HS-5 (cell line): ENCODE measurements at places on chromosomes 4 and X.

- DNase-seq: no peak
Measured at GRCh38 chr4:114277690-114278089, 298.2 kb upstream of the ARSJ start.

DNA sequence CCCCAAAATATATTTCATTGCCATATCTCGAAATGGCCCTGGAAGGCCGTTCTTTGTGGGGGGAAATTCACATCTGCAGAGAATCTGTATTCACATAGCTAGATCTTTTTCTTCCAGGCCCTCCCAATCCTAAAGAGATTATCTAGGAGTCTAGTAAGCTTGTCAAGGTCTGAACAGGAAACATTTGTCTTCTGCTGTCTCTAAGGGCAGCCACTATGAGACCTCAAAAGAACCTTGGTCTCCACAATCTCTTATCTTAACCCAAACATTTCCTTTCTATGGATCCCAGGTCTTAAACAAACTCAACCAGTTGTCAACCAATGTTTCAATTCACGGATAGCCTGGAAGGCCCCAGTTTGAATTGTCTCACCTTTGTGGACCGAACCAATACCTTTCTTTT, 45.0 kb downstream of the CRLF2 start:
- DNase-seq: no peak

- DNase-seq: no peak
Measured at GRCh38 chr4:142324572-142324971, 521.5 kb downstream of the INPP4B start.

- no peak for DNase-seq
Measured at GRCh38 chr4:187258651-187259401, 535.2 kb upstream of the FAT1 start.

- peak; percentile 46 for DNase-seq
Measured at GRCh38 chrX:152926279-152926678, 28.4 kb downstream of the ZNF185 start.

GRCh38 chrX:44093431-44093830, 120.2 kb upstream of the NDP start:
- DNase-seq: no peak

GRCh38 chr4:43132010-43132582, 239.6 kb downstream of the GRXCR1 start:
- peak; percentile 31 for DNase-seq

DNA sequence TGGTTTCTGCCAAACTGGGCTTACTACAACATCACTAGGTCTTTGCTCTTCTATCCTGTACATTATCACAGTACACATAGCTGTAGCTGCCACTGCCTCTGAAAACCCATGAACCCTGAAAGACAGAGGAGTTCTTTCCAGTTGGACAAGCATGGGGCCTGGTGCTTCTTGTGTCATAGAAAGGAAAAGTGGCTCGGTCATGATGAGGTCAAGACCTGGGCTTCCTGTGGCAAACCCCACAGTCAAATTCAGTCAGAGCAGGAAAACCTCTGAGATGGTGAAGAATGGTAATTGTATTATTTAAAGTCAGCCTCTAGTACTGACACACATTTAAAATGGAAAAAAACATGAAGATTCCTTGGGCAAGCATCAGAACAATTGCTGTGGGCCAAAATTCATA, 133.3 kb upstream of the PRPS2 start:
- no peak for DNase-seq

DNA sequence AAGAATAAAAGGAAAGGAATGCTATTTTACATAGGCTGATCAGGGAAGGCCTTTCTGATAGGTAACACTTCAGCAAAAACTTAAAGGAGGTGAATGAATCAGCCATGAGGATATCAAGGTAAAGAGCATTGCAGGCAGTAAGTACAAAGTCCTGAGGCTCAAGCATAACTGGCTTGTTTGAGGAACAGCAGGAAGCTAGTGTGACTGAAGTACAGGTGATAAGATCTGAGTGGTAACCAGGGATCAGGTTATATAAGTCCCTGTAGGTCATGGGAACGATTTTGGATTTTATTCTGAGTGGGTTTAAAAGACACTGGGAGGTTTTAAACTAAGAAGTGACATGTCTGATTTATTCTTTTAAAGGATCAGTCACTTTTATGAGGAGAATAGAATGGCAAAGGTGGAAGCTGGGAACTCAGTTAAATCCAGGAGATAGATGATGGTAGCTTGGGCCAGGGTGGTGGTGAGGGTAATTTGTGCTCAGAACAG, 47.1 kb upstream of the THOC2 start:
- DNase-seq: no peak

GRCh38 chr4:28388471-28388870, 1527.8 kb downstream of the STIM2 start:
- DNase-seq: no peak

DNA sequence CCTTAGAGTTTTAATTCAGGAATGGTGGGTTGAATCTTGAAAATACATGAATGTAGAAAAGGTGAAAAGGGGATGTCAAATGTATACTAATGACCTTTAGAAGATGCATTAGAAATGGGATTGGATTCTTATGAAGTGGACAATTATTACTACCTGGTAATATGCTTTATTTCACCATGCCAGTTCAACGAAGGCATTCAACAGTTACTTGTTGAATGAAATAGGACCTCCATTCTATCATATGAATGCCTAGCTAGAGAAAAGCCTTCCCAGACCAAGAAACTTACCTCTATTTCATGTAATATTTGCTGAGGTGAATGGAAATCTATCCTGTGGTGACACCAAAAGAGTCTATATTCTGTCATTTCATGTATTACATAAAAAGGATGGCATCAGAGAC, 34.6 kb upstream of the SFRP2 start:
- no peak for DNase-seq

DNA sequence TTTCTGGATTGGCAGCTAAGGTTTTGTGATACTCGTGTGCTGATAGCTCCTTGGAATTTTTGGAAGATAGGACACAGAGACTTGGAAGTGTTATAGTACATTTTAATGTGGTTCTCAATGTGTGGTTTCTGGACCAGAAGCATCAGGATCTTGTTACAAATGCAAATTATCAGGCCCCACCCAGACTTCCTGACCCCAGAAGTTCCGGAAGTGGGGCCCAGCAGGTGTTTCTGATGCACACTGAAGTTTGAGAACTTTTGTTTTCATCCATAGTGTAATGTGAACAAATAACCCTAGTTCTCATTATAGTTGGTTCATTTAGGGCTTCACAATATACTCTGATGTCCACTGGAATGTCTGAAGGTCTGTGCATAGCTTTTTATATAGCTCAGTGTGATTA, 49.6 kb downstream of the LAMP2 start:
- DNase-seq: no peak

DNA sequence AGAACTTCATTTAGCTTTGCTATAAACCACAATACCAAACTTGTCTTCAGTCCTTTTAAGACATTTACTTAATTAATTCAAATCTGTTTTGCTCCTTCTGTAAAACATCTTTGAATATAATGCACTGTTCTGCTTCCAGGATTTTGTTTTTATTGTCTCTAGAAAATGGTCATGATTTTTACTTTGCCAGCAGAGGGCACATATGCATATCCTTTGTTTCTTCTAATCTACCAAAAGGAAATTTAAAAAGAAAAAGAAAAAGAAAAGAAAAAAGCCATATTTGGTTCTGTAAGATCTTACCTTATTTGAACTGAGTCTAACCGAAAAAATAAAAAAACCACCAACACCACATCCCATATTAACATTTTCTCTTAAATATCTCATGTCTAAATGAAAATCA, 101.9 kb upstream of the CCSER1 start:
- DNase-seq: no peak

DNA sequence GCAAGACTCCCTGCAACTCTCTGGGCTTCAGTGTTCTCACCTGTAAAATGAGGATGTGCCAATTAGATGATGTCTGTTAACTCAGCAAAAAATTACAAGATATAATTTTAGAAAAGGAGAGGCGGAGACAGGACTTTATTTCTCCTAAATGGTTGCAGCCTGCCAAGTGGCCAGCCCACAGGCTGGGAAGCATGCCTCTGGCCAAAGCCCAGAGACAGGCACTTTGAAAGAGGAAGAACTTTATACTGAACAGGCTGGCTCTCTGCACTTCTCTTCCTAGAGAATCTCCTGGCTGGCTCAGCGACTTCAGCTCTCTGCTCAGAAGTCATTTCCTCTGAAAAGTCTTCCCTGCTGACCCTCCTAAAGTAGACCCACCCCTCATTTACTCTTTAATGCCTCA, 3.7 kb downstream of the PRDM5 start:
- no peak for DNase-seq

- no peak for DNase-seq
Measured at GRCh38 chrX:84339507-84340364, 151.7 kb upstream of the RPS6KA6 start.

- peak; percentile 25 for DNase-seq
Measured at GRCh38 chrX:101550362-101550750, at the start of gene ARMCX1. Gene ARMCX1 (plus strand): TSS chrX:101550547. CDS start chrX:101552931, 2,384 bp downstream.

DNA sequence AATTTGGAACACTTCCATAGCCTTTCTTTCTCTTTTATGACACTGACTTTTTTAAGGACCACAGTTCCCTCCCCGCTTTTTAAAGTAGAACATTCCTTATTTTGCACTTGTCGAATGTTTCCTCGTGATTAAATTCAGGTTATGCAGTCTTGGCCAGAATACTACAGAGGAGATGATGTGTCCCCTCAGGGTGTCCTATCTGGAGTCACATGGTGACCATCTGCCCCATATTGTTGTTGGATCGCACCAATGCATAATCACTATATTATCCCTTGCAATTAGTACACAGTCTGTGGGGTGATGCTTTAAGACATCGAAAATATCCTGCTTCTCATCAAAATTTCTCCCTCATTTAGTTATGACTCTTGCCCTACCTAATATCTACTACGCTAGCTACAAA, 27.4 kb downstream of the WDFY3 start:
- DNase-seq: no peak

- DNase-seq: no peak
Measured at GRCh38 chrX:133373386-133374079, 41.8 kb downstream of the GPC4 start.

- DNase-seq: no peak
Measured at GRCh38 chr4:168265327-168265726, 53.2 kb downstream of the DDX60 start.

GRCh38 chr4:2733844-2734574, 22.1 kb downstream of the TNIP2 start:
- DNase-seq: no peak

- DNase-seq: no peak
Measured at GRCh38 chr4:29066861-29067260, 1653.3 kb upstream of the PCDH7 start.

GRCh38 chr4:113641025-113641431, 120.5 kb downstream of the CAMK2D start:
- DNase-seq: no peak

GRCh38 chr4:140963883-140964282, 169.4 kb downstream of the RNF150 start:
- no peak for DNase-seq

DNA sequence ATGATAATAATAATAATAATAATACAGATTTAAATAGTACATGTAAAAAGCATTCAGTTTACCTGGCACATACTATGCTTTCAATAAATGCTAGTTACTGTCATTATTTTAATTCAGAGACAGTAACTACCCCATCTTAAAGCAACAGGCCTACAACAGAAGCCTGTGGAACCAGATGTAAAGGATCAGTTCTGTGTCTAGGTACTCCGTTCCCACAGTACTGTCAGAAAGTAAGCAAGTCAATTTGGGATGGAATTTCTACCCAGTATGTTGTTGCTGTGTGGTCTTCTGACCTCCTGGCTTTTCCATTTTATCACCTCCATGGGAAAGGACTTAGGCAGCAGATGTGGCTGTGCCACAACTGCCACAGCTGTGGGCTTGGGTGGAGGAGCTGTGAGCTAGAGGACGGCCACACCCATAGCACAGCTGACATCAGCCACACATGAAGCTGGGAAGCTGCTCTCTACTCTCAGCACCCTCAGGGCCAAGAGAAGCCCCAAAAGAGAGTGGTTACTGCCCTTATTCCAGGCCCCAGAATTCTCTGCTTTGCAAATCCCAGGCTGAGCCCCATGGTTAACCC, 102.8 kb downstream of the CBR4 start:
- no peak for DNase-seq

- no peak for DNase-seq
Measured at GRCh38 chr4:8120501-8120900, 38.1 kb downstream of the ABLIM2 start.

GRCh38 chr4:61493470-61493869, 293.3 kb downstream of the ADGRL3 start:
- no peak for DNase-seq

DNA sequence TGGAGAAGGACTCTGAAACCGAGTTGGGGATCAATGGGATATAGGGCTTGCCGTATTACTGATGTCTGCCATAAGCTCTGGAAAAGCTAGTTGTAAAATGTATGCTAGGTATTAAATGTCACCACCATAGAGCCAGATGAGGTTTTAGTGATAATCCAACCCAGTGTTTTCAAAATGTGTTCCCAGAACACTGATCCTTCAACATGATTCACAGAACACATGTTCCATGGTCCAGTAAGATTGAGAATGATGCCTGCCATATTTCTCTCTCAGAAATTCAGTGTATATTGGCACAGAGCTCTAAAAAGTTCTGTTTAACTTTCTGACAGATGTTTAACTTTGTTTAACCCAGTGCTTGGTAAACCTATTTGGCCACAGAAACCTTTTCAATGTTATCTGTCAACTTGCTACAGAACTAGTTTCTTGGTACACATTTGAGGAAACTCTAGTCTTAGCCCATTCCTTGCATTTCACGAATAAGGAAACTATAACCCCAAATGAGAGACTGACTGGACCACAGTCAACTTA, 160.2 kb downstream of the PALLD start:
- DNase-seq: no peak

GRCh38 chr4:35754047-35754446, 490.3 kb downstream of the ARAP2 start:
- DNase-seq: no peak

DNA sequence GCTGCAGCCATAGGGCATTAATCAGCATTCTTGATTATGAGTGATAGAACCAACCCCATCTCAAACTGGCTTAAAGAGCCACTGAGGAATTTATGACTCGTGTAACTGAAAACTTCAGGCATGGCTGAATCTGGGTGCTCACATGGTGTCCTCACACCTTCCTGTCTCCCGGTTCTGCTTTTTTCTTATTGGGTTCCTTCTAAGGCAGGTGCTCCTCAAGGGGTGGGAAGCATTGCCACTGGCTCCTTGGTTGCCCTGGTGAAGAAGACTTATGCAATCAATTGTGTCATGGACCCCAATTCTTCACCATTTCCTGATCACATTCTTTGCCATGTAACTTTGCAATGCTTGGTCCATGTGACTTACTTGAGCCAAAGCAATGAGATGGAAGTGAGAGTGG, 4.3 kb upstream of the ZCCHC4 start:
- DNase-seq: no peak

DNA sequence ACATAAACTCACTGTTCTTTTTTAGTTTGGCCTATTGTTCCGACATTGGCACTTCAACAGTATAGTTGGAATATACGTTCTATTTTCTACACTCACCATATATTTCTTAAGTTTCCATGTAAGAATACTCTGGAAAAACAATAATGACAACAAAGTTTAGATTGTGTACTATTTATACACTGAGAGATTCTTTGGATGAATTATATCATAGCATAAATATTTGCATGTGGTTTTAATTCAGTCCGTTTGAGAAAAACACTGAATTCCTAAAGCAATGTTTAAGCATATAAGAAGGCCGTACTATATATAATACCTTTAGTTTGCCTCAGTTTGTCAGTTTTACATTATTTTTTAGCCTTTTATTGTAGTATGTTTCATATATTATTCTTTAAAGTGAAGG, 82.4 kb downstream of the RAP1GDS1 start:
- no peak for DNase-seq
